ENCODE measurements at places on chromosomes 4 and X.

- DNase-seq, result no peak
These were observed 59.6 kb downstream of the DRD5 start for GRCh38 chr4:9841072-9841471.

GRCh38 chr4:189022440-189023035, 883.3 kb downstream of the TRIML1 start:
- DNase-seq, result no peak

- DNase-seq, result peak; percentile 10
These were observed 63.4 kb downstream of the NFKB1 start for GRCh38 chr4:102564399-102565059.

DNA sequence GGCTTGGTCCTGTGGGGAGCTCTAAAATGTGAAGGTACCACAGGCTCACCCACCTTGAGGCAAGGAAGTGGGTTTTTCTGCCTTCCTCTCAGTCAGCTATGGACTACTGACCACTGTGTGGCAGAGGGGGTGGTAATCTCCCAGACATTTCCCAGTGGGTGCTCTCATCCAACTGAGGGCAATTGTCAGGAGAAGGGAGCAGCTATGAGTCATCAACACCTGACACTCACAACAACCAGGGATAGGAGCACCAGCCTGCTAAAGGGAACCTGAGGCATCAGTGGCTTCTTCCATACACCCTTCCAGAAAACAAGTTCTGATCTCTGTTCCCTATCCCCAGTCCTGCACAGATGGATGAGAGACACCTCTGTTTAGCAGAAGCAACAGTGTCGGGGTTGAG, 468.8 kb downstream of the BCOR start:
- no peak for DNase-seq

DNA sequence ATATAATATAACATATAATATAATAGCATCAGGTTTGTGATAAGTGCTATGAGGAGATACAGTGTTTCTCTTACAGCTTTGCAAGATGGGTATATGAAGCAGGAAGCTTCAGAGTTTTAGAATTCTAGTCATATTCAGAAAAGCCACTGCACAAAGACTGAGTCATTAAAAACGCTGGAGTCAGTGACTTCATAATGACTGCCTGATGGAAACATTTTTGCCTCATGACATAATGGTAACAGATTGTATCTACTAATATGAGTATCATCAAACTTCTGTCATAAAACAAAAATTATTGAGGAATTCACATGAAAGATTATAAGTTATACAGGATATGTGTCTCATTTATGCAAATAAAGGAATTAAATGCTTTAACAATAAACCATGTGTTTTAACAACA, 46.8 kb downstream of the EPHA5 start:
- DNase-seq, result no peak

DNA sequence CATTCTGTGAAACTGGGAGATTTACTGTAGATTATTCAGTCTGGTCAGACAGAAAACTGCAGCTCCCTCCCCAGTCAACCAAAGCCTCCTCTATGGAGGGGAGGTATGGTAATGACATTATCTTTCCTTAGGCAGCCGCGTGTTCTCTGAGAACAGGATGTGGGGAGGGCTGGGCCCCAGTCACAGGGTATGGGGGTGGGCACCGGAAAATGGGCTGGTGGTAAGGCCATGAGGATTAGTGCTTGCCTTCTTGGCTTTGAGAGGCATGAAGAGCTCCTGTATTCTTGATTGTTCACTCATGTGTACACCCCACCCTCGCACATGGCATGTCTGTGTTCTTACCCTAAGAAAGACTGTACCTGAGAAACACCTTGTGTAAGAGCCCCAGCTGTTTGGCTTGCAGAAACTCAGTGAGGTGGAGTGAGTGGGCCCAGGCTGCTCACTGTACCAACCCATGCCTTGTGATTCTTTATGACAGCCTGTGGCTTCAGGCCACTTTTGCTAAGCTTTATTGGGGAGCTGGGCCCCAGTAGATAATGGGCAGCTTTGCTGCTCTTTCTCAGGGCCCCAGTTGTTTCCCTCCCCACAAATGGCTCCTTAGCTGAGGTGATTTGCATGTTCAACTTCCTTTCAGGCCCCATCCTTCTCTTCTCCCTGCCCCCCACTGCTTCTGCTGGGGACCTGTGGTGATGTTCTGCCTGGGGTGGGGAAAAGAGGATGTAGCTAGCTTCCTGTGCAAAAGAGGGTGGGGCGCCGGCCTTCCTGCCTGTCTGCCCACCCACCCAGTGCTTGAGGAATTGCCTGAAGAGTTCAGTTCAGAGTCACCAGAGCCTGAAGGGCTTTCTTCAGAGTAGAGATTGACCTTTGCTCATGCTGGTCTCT, 30.7 kb downstream of the MSN start:
- peak; percentile 69 for DNase-seq

DNA sequence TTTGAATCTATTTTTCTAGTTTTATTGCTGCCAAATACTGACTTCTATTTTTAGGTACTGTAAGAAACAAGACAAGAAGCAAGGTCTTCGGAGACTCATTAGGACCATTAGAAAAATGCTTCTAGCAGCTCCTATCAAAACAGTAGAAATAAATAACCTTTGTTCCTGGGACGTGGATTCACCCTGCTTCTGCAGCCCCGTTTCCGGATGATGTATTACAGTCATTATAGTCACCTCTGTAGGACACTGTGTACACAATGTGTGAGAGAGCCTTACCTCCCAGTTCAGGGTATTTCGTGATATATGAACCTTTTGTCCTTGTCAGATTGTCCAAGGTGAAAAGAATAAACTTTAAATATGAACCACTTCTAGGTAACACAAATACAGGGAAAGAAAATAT, 484.0 kb upstream of the TECRL start:
- DNase-seq, result no peak

- DNase-seq, result no peak
These were observed 25.5 kb upstream of the FGF5 start for GRCh38 chr4:80240976-80241375.

DNA sequence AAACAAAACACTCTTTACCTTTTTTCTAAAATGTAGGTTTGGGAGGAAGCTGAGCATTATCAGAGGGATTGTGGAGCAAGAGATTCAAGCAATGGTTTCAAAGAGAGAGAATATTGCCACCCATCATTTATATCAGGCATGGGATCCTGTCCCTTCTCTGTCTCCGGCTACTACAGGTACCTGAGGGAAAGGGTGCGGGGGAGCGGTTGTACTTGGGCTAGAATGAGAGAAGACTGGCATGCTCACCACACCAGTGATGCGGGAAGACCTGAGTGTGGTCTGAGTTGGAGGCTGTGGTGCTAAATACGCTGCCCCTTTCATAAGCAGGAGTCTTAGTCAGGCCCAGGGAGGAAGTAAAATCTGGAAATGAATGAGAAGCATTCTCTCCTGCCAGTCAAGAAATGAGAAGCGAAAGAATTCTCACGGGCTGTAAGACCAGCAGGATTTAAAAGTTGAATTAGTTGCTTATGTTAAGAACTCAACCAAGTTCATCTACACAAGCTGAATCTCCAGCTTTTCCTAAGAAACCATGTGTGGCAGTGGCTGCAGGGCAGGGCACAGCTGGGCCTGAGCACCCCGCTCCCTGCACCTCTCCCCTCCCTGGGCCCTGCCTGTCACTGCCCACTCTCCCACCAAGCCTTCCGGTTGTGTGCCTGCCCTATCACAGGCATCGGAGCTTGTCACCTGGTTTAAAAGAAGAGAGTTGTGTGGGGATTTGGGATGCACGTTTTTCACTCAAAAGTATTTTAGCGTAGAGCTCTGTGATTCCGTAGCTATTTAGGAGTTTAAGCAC, 24.8 kb upstream of the MSANTD1 start:
- no peak for DNase-seq

- DNase-seq, result no peak
These were observed 75.1 kb downstream of the TSPAN5 start for GRCh38 chr4:98583265-98583664.

DNA sequence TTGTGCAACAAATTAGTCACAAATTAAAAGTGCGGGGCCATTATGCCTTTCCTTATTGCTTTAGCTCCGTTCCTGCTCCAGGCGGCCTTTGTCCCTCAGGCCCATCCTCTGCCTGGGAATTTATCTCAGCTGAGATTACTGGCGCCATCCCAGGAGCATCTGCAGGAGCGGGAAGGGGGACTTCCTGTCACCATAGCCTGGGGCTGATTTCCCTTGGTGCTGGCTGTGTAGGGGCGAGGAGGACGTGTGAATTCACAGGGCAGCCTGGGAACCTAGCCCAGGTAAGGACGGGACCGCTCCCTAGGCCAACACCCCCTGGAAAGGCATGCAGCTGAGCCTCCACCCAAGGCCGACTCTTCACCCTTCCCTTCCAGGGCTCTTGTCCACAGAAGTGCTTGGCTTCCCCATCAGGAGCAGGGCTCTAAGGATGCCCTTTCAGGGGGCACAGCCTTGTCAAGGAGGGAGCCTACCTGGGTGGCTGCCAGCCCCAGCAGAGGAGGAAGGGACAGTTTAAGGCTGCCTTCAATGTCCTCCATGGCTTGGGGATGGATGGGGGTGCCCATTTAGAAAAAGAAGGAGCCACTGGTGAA, 72.6 kb upstream of the NKX1-1 start:
- no peak for DNase-seq
